WTC11 (cell line): ENCODE measurements at places on chromosomes 12 and 14.

DNA sequence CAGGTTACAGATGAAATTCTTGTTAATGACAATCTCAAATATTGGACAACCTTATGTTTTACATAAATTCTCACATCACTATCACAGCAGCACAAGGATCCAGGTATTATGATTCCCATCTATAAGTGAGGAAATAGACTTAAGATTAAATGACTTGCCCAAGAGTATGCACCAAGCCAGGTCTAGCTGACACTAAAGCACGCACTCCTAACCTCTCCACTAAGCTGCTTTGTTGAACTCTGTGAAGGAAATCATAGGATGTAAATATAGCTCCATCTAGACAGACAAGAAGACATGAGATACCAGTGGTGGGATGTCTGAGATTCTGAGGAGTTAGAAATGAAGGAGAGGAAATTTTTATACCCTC is 87.9 kb downstream of the PHLDA1 start:
- DNase-seq: no peak

GRCh38 chr12:90216020-90216552 is 507.4 kb upstream of the ATP2B1 start:
- DNase-seq: no peak

GRCh38 chr12:2551412-2551900 is 243.3 kb upstream of the FKBP4 start:
- no peak for DNase-seq

DNA sequence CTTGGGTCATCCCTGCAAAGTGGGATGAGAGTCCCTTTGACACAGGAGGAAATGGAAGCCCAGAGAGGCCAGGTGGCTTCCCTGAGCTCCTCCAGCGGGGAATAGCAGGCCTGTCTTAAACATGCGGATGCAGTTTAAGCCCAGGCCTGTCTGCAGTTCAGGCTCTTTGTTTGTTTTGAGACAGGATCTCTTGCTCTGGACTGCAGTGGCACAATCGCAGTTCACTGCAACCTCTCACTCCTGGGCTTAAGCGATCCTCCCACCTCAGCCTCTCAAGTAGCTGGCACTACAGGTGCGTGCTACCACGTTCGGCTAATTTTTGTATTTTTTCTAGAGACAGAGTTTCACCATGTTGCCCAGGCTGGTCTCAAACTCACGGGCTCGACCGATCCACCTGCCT is 3.5 kb downstream of the TRPV4 start:
- no peak for DNase-seq

GRCh38 chr12:123045678-123046077 is 65.2 kb downstream of the ARL6IP4 start:
- DNase-seq: no peak

DNA sequence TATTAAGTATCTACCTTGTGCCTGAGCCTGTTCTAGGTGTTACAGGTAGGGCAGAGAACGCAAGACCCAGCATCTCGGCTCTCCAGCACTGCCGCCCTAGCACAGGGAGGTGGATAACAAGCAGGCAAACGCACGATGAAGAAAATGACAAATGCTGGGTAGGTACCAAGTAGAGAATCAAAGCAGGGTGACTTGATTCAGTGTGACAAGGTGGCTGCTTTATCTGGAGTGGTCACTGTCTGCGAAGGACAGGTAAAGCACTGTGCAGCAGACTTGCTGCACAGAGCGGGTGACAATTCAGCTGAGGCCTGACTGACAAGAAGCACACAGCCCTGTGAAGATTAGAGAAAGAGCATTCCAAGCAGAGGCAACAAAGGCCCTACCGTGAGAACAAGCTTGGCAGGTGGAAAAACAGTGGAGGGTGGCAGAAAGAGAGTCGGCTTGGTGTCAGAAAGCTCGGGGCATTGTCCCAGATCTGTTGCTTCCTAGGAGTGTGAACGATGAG is 12.9 kb downstream of the PRKCH start:
- no peak for DNase-seq

DNA sequence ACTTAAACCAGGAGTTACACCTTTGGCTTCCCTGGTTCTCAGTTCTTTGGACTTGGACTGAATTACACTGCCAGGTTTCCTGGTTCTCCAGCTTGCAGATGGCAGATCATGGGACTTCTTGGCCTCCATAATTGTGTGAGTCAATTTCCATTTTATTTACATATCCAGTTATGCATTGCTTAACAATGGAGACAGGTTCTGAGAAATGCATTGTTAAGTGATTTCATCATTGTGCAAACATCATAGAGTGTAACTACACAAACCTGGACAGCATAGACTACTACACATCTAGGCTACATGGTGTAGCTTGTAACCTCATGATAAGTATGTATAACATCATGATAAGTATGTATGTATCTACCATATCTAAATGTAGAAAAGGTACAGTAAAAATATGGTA is 276.1 kb upstream of the BTG1 start:
- no peak for DNase-seq

DNA sequence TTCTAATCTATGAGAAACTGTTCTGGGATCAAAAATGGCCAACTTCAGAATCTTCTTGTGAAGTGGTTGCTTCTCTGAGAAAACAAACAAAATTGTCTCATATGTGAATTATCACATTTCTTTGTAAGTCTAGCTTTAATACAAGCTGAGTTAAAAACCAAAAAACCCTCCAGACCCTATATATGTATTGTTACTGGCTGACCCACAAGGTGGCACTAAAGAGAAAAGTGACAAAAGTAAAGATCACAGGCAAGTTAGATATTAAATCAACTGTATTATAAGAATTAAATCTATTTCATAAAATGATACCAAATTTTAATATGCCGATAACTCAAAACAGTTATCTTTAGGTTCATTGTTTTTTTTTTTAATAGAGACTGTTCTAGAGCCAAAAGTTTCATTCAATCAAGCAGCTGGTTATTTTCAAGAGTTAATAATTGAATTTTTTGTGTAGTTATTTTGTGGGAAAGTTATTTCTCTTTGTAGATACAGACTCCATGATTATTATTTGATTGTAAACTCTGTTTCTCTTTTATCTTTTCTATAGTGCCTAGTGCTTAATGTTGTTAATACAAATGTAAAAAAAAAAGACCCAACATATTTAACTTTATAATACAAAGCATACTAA is 7.5 kb upstream of the TRHDE start:
- no peak for DNase-seq

DNA sequence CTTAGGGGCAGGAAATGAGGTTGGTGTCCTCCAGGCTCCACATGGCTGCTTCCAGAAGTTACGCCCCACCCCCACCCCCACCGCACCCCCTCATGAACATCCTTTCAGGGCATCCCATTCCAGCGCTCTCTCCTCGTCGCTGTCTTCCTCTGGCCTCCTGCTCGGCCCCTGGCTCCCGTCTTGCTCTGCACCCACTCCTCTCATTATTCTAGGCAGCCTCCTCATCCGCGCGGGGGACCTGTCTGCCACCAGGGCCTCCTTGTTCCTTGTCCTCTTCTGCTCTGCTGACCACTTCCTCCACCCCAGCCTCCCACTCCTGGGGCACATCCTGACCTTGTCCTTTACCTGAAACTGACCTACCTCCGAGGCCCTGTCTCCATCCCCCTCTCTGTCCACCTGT is 29.8 kb upstream of the PLEKHG6 start:
- DNase-seq: no peak

DNA sequence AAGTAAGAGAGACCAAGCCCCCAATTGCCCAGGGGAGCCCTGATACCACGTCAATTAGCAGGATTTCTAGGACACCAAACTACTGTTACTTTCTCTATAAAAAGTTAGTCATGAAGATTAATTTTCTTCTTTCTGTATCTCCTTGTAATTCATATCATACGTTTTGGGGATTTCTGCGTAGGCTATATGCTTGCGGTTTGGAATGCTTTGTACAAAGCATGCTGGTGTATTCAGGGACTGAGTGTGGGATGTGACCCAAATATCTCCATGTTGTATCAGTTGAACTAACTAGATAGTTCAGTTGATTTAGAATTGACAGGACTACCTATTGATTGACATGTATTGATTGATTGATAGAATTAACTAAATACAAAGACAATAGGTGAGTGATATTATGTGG is 7.7 kb downstream of the GPR33 start:
- DNase-seq: no peak

- no peak for DNase-seq
Measured at GRCh38 chr12:53505555-53506449, 1.5 kb downstream of the NPFF start.
